ENCODE measurements at places on chromosomes 2 and 18. TPM values are rescaled to one million over a fixed set of nuclear protein-coding genes. Genes with fewer than 3 reads are reported as not detected.

- DNase-seq: no peak
Observed at GRCh38 chr2:26850000-26850431, 2.1 kb downstream of the DPYSL5 start.

DNA sequence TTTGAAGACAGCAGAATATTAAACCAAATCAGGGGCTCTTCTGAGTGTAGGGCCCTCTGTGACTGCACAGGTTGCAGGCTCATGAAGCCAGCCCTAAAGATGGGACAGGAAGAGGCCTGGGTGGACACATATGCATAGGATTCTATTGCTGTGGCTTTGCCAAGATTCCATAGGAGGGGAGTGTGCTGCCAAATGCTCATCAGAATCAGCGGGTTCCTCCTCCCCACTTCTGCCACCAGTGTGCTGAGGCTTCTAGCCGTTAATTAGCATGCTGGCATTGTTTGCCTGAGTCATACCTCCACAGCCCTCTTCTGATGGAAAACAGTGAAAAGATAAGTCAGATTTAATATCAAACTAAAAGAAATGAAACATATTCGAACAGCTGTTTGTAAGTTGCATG, 103.9 kb upstream of the TMEFF2 start:
- DNase-seq: no peak

DNA sequence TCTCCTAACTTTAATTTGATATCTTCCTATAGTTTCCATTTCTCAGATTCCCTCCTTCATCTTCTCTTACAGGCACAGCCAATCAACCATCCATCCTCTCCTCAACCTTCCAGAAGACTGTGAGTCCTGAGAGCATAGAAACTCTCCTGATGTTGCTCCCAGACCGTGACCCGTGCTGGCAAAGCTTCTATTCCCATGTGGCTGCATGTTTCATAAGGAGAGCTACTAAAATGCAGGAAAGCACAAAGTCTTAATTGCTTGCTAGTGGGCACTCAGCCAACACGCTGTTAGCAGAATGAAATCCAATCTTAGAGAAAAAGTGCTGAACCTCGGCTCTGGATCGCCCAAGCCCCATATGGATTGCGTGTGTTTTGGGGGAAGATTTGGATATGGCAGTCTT, 1244.7 kb upstream of the ZEB2 start:
- DNase-seq: no peak

GRCh38 chr2:30404319-30405259, 42.5 kb upstream of the LCLAT1 start:
- DNase-seq: no peak

- no peak for DNase-seq
Observed at GRCh38 chr2:8644605-8645175, 37.2 kb upstream of the ID2 start.

DNA sequence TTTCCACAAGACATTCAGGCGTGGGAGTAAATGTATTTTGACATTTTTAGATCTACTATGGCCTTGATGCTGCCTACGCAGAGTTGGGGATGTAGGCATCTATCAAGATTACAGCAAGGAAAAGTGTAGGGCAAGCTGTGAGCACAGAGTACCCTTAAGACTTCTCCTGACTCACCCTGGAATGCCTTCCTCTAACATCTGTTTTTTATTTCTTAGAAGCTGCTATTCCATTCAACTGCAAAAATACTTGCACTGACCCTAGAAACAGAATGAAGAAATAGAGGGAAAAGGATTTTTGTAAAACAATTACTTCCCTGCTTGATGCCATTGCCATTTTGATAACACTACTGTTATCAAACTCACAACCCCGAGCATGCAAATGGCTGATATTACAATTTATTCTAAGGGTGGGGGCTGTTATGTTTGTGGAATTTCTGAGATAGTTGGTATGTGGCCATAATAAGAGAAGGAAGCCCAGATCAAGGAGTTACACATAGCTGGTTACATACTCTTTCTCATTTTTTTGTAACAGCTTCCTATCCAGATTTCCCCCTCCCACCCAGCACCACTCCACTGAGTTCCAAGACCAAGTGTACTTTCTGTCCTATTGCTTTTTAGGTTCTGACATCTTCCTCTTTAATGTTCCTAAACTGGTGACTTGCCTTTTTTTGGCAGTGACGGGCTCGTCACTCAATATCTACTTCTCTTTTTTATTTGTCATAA, 6.0 kb upstream of the ROCK1 start:
- no peak for DNase-seq

- DNase-seq: no peak
Observed at GRCh38 chr2:160590664-160591063, 97.1 kb upstream of the RBMS1 start.

- no peak for DNase-seq
Observed at GRCh38 chr2:38504169-38504568, 98.6 kb downstream of the HNRNPLL start.

DNA sequence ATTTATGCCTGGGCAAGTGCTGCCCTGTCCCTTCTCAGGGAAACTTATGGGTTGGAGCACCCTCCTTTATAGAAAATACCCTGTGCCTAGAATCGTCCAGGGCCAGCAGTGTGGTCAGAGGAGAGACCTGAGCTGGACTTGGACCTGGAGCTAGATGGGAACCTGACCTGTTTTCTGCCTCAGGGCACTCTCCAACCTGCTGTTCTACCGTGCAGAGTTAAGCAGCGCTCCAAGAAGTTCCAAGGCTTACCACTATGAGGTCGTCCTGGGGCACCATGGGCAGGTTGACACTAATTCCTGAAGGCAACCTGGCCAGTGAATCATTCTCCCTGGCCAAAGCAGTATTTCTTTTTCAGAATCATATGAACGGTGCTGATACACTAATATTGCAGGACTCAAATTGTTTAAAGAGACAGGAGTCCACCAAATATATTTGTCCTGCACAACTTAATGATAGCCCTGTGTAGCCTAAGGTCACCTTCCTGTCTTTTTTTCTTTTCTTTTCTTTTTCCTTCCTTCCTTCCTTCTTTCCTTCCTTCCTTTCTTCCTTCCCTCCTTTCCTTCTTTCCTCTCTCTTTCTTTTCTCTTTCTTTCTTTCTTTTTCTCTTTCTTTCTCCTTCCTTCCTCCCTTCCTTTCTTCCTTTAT, 455.4 kb upstream of the HNMT start:
- no peak for DNase-seq

- no peak for DNase-seq
Observed at GRCh38 chr2:69665152-69665551, 21.6 kb upstream of the AAK1 start.

GRCh38 chr2:102397209-102397608, 25.8 kb upstream of the IL18RAP start:
- DNase-seq: no peak

- no peak for DNase-seq
Observed at GRCh38 chr18:8229040-8229439, 380.2 kb upstream of the RAB12 start.

GRCh38 chr2:105635564-105635963, 109.1 kb upstream of the NCK2 start:
- no peak for DNase-seq

- no peak for DNase-seq
Observed at GRCh38 chr2:231332388-231332787, 63.1 kb upstream of the B3GNT7 start.

DNA sequence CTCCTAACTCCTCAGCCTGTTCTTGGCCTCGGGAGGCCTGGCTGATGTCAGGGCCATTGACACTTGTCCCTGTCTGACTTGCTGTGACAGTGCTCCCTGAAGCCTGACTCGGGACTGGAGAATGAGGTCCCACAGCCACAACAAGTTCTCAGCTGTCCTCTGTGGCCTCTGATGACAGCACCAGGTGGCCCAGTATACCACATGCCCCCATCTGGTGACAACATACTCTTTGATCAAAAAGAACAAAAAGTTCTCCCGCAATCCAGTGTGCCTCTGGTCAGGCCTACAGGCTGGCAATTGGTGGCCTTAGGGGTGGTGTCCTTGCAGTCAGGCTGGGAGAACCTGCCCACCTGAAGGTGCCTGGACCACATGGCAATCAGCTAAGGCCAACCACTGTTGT, 102.6 kb downstream of the SEPTIN10 start:
- no peak for DNase-seq

DNA sequence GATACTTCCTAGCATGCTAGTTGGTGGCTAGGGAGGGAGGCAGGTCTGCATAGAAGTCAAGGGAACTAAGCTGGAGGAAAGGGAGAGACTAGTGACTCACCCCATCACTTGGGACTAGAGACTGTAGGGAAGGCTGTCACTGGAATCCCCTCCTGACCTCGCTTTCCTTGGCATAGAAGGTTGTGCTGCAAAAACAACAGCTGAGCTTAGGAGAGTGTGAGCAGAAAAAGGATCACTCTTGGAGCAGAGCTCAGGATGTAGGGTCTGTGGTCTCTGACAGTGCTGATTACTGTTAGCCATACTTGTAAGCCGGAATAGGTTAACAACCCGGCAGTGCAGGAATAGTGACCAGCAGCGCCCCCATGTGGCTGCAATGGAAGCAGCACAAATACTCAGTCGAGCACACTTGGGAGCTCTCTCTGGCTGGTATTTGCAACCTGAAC, 66.9 kb upstream of the SMAD2 start:
- no peak for DNase-seq

Gene EVX2
- polyA plus RNA-seq: not detected

Gene INPP5D
- polyA plus RNA-seq: 11.2 TPM

Gene ZDBF2
- 2.9 TPM for polyA plus RNA-seq

Gene GPR75
- polyA plus RNA-seq: 2.7 TPM

Gene POMC
- not detected for polyA plus RNA-seq

Gene RAD51AP2
- polyA plus RNA-seq: 0.01 TPM

Gene OSR1
- polyA plus RNA-seq: 0.14 TPM

Data from keratinocyte (primary cell).